Anterior cingulate cortex (tissue), 58 donors: ENCODE measurements at places on chromosomes 4 and X.

DNA sequence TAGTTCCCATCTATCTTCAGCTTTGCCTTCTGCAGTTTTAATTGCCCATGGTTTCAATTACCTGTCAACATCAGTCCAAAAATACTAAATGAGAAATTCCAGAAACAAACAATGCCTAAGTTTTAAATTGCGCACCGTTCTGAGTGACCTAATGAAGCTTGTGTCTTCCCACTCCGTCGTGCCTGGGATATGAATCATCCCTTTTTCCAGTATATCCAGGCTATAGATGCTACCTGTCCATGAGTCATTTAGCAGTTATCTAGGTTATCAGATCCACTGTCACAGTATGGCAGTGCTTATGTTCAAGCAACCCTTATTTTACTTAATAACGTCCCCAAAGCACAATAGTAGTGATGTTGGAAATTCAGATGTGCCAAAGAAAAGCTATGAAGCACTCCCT, 363.6 kb upstream of the FAM241A start:
- DNase-seq = no peak

DNA sequence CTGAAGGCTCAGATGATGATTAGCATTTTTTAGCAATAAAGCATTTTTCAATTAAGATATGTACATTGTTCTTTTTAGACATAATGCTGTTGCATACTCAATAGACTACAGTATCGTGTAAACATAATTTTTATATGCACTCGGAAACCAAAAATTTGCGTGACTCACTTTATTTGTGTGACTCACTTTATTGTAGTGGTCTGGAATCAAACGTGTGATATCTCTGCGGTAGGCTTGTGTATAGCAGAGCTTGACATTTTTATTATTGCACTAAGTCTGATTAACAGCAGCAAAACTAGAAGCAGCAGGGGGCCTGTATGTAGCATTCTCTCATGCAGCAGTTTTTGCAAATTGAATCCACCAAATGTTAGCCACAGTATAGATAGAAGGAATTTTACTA, 119.1 kb upstream of the PRDX4 start:
- DNase-seq = no peak

- no peak for DNase-seq
Measured at GRCh38 chrX:100447655-100448397, 37.8 kb upstream of the PCDH19 start.

- no peak for DNase-seq
Measured at GRCh38 chr4:34010751-34011519, 2233.4 kb downstream of the ARAP2 start.

DNA sequence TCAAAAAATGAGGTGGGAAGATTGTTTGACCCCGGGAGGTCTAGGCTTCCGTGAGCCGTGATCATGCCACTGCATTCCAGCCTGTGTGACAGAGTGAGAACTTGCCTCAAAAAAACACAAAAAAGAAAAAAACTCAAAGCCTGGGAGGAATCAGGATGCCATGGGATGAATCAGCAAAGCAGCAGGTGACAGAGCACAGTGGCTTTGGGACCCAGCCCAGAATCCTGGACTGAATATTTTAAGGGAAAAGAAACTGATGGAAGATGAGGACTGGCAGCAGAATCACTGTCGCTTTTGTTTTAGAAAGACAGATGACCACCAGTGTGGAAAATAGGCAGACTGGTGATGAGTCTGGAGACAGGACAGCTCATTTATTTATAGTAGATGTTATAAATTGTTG, 16.6 kb downstream of the S100G start:
- peak; percentile 7 for DNase-seq

GRCh38 chrX:136880003-136880451, 498 bp downstream of the RBMX start:
- peak; percentile 21 for DNase-seq

DNA sequence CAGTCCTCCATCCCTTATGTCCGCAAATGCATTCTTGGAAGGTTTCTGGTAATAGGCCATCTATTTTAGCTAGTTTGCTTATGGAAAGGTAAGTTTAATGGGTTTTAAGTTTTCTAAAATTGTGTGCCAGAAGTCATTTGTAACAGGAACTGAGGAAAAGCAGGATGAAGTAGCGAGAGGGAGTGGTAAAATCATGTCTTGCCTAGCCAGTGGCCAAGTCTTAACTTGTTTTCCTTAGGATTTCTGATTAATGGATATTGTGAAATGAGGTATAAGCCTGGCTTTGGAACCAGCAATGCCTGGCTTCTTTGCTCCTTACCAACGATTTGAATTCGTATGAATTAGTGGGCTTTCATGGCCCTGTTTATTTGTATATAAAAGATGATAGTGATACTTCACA, 7.3 kb downstream of the SEC24B start:
- no peak for DNase-seq

- DNase-seq = peak; percentile 2
Measured at GRCh38 chrX:20067709-20068561, 48.8 kb downstream of the MAP7D2 start.

DNA sequence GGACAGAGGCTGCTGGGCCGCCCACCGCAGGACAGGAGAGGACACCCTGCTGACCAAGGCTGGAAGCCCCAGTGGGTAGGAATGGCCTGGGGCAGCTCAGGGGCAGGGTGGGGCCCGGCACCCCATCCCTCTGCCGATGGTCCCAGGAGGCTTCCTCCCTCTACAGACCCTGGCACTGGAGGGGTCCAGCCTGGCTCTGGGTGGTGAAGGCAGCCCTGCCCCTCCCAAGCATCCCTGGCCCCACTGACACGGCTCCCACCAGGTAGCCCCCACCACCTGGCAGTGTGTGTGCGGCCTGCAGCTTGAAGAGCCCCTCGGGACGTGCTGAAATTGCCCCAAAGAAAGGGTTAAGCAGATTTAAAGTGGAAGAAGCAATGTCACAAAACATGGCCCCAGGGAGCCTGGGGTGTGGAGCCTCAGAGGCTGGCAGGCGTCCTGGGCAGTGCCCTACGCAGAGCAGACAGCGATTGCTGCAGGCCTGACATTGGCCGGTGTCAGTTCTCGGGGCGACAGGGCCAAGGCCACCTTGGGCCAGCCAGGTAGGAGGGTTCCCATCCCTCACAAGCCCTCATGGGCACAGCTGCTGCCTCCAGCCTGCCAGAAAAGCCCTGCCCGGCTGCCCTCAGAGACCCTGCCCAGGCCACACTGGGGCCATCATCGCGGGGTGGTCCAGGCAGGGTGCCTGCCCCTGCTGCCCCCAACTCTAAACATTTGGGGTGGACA, 80.5 kb downstream of the FAM53A start:
- DNase-seq = no peak

DNA sequence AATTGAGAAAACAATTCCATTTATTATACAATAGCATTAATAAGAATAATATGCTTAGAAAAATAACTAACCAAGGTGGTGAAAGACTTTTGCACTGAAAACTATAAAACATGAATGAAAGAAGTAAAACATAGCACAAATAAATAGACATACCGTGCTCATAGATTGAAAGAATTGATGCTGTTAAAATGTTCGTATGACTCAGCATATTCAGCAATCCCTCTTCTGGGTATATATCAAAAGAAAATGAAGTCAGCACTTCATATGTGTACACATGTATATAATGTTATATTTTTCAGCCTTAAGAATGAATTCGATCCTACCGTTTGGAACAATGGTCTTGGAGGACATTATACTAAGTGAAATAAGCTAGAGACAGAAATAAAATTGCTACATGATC, 716.3 kb downstream of the GLUD2 start:
- no peak for DNase-seq

GRCh38 chr4:151882072-151882803, 121.4 kb upstream of the GATB start:
- no peak for DNase-seq

DNA sequence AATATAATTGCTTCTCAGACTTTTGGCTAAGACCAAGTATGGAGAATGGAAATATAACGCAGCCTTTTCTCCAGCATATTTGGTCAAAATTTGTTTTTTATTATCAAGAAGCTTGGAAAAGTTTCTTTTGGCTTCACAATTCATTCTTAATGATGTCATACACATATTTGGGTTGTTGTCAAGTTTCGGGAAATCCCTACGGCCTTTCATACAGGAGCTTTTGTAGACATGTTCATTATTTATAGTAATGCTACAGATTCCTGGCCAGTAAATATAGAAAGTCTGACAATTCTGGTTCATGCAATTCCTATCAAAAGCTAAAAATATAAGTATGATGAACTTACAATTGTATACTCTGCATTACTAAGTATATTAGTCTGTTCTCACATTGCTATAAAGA, 112.9 kb downstream of the IRF2 start:
- no peak for DNase-seq

- DNase-seq = no peak
Measured at GRCh38 chr4:140363558-140363957, 9.9 kb upstream of the SCOC start.

GRCh38 chr4:98929341-98930267, 671 bp upstream of the EIF4E start:
- DNase-seq = peak; percentile 65

GRCh38 chr4:108742451-108743420, 20.1 kb downstream of the ETNPPL start:
- DNase-seq = peak; percentile 75

DNA sequence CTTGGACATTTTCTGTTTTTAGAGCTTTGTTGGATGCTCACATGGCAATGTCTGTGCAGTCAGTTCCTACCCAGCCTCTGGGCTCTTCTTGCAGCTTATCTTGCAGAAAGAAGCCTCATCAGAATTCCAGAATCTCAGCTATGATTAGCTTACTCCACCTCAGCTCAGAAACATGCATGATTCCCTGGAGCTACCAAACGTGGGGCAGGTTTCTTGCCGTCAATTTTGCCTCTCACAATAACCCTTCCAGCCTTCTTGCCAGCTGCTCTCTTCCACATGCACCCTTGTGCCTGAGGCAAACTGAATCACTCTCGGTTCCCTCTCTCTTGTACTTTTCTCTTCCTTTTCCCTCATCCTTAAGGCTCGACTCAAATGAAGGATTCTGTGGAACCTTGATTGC, 141.4 kb downstream of the PTTG2 start:
- no peak for DNase-seq

GRCh38 chr4:8345946-8346814, 76.6 kb downstream of the HTRA3 start:
- DNase-seq = no peak

DNA sequence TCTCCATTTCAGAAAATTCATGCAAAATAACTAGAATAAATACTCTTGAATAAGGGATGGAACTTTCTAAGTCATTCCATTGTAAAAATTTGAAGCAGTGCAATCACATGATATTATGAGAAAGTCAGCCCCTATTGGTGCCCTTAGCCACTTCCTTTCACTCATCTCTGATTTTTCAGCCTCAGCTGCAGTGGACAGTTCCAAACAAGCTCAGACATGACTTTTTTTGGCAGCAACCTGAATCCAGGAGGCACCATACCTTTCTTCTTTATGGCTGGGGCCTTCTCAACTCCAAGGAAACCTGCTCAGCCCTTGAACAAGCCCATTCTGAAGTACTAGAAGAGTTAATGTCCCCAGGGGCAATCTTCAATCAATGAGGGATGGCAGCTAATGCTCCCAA, 40.5 kb downstream of the MAPK10 start:
- no peak for DNase-seq

DNA sequence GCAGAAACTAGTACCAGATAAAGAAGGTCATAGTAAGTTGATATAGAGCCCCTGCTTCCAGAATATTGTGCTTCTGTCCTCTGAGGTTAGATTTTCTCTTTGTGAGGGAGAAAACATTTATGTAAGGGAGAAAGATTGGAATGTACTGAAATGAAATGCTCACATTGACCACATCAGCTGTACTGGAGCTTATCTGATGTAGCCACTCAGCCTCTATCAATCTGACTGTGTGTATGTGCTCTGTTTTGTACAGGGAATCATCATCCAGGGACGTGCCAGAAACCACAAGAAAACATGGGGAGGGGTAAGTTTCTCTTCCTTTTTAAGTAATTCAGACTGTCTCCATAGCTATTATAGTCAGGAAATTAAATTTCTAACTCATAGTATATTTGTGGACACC, 56.8 kb downstream of the PRRG1 start:
- DNase-seq = no peak

DNA sequence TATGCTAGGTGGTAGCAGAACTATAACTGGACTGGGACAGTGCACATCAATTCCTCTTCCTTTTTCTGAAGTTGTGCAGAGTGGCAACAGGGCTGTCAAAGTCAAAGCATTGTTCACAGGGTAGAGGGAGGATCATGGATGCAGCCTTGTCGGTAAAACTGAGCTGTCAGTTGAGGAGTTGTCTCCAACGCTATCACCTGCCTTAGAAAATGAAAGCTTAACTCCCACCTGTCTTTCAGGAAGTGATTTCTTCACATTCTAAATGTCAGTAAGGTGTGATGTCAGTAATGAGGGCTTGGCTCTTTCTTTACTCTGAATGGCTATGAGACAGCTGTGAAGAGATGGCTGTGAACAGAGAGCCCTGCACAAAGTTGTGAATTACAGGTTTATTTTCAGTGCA, 66.4 kb upstream of the BANK1 start:
- no peak for DNase-seq

DNA sequence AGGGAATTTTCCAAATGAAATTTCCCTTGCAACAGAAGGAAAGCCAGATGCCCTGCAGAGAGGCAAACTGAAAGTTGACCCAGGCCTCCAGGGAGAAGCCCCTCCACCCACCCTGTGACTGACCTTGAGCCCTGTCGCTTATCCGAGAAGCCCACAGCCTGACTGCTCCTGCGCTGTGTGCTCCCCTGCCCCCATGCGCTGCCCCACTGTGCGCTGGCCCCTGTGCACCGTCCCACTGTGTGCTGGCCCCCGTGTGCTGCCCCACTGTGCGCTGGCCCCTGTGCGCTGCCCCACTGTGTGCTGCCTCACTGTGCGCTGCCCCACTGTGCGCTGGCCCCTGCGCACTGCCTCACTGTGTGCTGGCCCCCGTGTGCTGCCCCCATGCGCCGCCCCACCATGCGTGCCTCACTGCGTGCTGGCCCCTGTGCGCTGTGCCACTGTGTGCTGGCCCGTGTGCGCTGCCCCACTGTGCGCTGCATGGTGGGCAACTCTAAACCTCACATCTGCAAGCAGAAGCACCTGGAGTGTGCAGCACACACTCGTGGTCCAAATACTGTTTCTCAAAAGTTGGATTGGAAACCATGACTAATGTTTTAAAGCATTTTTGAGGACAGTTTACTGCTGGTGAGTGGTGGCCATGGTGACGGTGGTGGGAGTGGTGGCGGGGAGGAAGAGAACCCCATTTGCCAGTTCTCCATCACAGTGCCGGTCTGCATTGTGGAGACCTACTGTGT, 8.3 kb upstream of the GRPEL1 start:
- DNase-seq = no peak

DNA sequence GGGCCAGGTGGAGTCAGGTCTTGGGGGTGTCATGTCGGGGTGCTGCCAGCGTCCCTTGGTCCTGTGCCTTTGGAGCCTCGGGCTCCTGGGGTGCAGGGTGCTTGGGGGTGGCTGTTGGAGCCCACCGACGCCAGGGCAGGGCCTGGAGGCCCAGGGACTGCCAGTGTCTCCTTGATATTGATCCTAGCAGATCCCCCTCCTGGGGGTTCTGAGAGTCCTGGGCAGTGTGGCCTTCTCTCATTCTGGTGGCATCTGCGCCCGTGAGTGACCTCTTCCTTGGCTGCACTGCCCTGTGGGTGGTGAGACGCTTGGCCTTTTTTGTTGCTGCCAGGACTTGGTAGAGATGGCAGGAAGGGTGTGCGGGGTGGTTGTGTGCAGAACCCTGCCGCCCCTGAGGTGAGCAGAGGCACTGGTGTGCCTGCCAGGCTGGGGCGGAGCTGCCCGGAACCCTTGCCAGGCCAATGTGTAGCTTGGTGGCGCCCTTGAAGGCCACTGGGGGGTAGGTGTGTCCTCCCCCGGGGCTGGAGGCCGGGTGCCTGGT, 7.0 kb downstream of the NAT8L start:
- no peak for DNase-seq

- no peak for DNase-seq
Measured at GRCh38 chrX:141320801-141321200, 78.5 kb upstream of the SPANXC start.

GRCh38 chr4:16663307-16663706, 235.1 kb downstream of the LDB2 start:
- no peak for DNase-seq
